ENCODE measurements at places on chromosomes 7 and 10. TPM values are rescaled to one million over a fixed set of nuclear protein-coding genes. Genes with fewer than 3 reads are reported as not detected.

The TRPV5 gene
- total RNA-seq: not detected

The MALRD1 gene
- total RNA-seq: 0.57 TPM

DNA sequence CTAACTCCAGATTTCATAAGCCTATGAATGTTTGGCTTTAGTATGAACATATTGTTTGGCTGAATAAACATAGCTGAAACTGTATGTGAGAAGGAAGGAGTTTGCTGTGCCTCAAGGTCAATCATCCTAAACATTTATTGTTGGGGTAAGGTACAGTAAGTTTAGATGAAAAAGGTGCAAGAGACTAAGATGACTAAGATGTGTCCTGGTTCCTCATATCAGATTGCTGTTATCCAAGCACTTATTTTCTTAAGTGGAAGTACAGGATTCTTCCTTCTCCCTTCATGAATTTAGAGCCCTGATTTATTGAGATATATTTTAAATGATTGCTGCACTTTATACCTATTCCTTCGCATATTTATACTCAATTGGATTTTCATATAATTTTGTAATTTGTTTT is 12.2 kb downstream of the MDFIC start:
- DNase-seq: no peak

GRCh38 chr7:27031289-27032172 is 64.3 kb downstream of the HOXA1 start:
- DNase-seq: peak; percentile 34

DNA sequence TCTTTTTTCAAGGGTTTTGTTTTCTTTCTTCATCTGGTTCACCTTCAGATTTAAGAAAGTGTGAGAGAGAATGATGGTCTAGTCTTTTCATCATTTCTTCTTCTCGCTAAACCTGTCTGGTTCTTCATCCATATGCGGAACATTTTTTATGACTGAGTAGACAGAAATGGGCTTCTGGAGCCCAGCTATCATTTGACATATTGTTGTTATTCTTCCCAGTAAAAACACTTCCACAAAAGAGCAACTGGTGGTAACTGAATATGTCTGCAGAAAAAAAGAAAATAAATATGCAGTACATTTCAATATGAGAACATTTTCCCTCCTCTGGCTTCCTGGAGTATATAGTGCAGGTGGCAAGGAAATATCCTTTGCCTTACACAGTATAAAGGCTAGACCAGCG is 209.5 kb downstream of the JCAD start:
- no peak for DNase-seq

GRCh38 chr7:23022258-23022769 is 8.4 kb upstream of the HYCC1 start:
- DNase-seq: peak; percentile 87

GRCh38 chr10:94076325-94076841 is 82.7 kb downstream of the PLCE1 start:
- DNase-seq: peak; percentile 80

DNA sequence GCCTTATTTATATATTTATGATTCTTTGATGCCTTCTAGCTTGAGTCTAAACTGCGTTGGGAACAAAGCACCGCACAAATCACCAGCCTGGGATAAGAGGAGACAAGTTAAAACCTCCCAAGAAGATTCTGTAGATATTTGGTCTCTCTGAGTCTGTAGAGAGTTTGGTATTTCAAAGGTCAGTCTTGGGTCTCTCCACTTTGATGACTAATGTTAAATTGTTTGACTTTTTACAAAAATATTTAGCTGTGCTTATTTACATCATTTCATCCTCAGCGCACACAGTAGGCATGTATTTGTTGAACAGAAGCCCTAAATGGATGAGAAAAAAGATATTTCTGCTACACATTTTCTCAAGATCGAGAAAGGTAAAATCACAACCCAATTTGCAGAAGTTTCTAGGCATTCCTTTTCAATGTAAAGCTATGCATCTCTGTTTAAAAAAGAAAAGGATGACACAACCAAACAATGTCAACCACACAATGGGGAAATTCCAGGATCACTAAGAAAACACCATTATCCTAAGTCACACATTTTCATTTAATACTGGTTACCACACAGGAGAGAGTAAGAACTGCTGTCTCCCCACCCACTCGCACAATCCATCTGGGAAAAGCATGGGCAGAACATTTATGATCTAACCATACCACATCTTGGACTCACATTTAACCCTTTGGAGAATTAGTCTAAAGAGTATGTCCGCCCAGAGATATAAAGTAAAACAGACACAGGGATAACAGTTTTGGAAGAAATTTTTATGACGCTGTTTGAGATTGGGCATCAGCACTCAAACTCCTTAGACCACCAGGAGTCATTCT is 4.4 kb downstream of the CDK6 start:
- DNase-seq: no peak

- no peak for DNase-seq
Observed at GRCh38 chr10:43055217-43055616, 21.7 kb upstream of the RET start.

Measured in cardiac muscle cell (in vitro differentiated cells and primary cell).